ENCODE measurements at places on chromosomes 1 and 21.
A peak's percentile ranks its signal among the peaks of the same experiment; 100 is the strongest.

- DNase-seq = no peak
Measured at GRCh38 chr21:25494804-25495203, 112.5 kb downstream of the MRPL39 start.

DNA sequence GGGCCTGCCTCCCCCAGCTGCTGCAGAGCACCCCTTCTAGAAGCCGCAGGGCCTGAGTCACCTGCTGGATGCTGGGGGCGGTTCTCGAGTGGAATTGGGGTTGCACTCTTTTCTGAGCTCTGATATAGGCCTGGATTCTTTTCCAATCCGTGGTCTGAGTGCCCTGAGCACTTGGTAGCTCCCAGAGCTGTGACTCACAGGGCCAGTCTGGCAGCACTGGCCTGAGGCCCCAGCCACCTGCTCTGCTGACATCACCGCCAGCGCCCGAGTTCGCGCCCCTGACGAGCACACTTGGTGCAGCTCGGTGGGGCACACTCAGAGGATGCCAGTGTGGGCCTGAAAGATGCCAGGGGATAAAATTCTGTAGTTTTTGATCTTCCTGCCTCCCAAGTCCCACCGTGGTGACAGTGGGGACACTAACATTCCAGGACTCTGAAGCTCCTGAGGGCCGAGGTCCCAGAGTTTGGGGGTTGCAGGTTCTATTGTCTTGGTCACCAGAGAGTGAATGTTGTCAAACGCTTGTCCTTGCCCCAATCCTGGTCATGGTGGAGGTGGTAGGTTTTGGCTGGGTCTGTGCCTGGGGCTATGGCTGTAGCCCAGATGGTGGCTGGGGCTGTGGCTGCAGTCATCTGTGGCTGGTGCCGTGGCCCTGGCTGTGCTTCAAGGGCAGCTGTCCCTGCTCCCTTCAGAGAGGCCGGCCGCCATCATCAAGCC is 74.6 kb downstream of the OBSCN start:
- DNase-seq = no peak

DNA sequence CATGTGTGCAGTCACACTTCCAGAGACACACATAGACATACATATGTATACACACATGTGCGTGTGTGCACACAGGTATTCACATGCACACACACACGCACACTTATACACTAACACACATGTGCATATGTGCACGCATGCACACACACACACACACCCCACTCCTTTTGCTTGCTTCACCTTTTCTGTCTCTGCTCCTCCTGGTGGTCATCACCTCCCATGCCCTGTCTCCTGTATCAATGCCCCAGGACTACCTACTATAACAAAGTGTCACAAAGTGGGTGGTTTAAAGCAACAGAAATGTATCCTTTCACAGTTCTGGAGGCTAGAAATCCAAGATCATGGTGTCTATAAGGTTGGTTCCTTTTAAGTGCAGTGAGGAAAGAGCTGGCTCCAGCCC is 27.4 kb downstream of the ETS2 start:
- no peak for DNase-seq

DNA sequence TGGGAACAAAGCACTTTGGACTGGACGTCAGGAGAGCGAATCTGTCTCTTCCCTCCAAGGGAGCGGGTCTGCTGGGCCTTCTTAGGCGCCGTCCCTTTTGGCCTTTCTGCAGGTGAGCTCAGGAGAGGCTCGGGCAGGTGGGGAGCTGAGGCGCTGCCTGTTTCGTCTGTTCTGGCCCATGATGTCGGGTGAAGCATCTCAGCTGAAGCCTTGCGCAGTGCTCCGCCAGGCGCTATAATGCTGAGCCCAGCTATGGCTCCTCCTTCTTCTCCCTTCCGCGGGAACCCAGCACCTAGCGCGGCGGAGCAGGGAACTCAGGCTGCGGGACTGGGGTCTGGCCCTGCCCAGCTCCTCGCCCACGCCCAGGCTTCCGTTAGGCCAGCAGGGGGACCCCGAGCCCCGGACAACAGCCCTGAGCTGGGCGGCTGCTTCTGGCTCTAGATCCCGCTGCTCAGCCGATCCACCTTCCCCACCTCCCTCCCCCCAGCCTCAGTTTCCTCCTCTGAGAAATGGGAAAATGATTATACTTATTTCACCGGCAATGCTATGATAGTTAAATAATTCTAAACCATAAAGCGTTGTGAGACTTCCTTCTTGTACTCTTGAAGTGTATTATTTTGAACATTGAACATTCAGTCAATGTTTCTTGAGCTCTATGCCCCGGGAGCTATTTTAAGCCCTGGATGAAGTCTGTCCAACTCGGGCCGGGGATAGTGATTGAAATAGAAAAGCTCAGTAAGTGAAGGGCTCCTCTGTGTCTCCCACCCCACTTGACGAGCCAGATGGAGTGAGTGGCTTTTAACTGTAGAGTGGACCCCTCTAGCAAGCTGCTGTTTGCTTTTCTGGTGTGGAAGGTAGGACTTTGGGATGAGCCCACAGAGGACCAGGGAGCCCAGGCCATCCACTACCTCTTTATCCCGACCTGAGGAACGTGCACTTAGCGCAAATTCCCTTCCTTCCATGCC is 9.6 kb upstream of the ADORA1 start:
- DNase-seq = peak; percentile 56

GRCh38 chr1:39288735-39289465 is 84.4 kb downstream of the MACF1 start:
- DNase-seq = peak; percentile 37

- peak; percentile 93 for DNase-seq
Measured at GRCh38 chr1:235741294-235741693, 91.7 kb upstream of the GNG4 start.

DNA sequence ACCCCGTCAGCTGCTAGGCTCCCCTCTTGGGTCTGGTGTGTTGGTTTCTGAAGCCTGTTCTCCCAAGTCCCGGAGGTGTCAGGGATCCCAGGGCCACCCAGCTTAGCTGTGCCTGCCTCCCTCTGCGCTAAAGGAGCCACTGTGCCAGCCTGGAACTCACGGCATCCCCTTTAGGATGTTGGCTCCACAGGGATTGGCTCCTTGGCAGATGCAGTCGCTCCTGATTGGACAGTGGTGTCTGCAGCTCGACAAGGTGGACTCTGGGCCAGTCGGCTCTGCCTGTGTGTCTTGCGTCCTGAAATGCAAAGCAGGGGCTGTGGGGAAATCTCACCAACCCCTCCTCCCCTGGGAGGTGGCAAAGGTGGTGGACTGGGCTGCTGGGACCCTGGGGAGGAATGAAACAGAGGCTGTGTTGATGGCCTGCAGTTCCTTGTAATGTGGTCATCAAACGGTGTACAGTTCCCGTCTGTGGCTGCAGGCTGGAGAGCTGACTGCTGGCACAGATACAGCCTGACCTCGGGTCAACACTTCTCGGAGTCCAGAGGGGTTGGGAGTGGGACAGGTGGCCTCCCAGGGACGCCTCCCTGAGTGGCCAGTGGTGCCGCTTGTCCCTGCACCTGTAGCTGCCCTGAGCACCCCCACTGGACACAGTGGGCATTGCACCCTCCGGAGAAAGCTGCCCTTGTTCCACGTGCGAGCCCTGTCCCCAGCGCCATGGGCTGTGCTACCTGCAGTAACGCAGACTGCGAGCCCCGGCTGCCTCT is 11.5 kb upstream of the KCNAB2 start:
- DNase-seq = no peak

GRCh38 chr21:45875881-45876280 is 105.7 kb upstream of the COL6A1 start:
- no peak for DNase-seq

GRCh38 chr1:214233856-214234634 is 46.9 kb upstream of the SMYD2 start:
- no peak for DNase-seq

DNA sequence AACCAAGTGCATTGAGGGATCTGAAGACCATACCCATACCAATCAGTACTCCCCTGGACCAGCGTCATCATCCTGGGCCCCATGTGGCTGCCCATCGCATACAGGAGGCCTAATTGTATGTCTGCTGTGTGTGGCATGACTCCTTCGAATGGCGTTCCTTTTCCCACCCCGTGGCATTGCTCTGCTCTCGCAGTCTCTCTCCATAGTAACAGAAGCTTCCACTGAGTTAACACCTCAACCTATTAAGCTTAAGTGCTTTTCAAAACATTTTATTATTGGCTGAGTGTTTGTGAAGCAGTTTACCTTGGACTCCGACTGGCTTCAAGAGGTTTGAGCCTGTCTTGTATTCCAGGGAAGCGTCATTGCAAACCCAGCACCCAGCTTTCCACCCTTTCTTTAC is 187.1 kb upstream of the LMO4 start:
- no peak for DNase-seq
